ENCODE measurements at places on chromosomes 7 and 10.
A peak's percentile ranks its signal among the peaks of the same experiment; 100 is the strongest.

DNA sequence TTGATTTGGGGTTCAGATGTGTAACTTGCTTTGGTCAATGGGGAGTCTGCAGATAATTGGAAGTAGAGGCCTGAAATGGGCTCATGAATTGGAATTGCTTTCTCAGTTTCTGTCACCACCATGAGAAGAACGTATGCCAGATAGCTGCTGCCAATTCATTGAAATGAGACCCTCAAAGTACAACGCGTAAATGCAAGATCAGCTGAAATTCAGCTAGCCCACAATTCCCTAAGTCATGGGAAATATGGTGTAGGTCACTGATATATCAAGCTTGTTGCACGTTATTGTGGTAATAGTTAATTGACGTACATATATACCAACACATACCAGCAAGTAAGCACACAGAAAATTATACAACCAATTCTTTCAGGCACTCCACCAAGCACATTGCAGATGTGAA, 520.0 kb downstream of the NRG3 start:
- no peak for DNase-seq

DNA sequence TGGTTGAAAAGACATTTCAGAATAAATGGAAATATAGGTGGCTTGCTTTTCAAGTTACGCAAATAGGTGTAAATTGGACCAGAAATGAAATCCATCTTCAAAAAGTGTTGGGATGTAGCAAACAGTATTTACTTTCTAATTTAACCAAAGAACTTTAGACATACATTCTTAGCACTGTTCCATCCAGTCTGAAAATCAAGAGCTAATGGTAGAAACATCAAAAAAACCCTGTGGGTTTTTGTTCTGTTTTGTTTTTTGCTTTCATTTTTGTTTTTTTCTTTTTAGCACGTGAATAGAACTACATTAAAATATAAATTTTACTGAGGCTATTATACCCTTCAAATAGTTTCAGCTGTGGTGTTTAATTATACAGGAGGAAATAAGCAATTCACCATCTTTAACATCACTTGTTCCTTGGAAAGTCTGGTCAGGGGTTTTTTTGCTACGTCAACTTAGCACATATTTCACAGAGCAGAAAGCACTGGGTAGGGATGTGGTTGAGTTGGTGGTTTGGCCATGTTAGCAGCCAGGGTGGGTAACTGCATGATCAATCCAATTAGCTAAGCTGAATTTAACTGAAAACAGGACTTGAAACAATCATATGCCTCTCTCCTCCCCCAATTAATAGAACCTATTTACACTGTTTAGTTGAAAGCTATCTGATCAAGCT, 275.4 kb upstream of the PFKP start:
- DNase-seq = no peak

- no peak for DNase-seq
These were observed 56.2 kb upstream of the ATP6V0A4 start for GRCh38 chr7:138854115-138854645.

DNA sequence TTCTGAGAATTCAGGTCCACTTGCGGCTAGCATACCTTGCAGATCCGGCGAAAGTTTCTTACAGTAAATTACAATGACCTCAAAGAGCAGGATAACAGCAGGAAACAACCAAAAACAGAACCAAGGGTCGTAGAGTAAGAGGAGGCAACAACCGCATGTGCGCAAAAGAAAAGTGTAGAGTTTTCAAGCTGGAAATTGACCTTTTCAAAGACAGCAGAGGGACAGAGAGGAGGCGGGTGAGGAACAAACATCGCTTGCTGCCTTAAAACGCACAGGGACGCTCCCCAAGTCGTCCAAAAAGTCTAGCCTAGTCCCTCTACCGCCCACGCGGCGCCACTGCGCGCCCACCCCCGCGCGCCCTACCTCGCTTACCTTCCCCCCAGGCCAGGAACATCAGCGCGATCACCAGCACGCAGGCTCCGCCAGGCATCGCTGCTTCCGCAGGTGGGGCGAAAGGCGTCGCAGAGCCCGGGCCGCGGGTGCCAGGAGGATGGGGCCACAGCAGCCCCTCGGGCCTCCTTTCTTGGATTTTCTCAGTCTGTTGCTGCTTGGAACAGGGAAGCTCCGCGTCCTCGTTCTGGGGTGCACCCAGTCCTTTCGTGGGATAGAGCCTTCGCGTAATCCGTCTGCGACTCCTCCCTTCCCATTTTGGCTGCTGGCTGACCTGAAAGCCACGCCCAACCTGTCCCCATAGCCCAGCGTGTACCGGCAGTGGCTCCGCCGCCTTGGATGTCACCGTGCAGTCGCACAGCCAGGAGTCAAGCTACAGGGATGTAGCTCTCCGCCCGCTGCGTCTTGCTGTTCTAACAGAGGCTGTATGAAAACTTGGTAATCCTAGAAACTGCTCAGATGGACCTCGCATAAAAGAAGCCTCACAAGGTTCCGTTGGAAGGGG, at the start of gene VWDE:
Gene VWDE, minus strand, starts transcription at position 579 of the 895 bp plus-strand sequence. Its CDS starts 149 bp downstream, at position 430.
- DNase-seq = peak; percentile 80

- no peak for DNase-seq
These were observed 5.4 kb upstream of the HSPB1 start for GRCh38 chr7:76296743-76297740.
